ENCODE measurements at places on chromosomes 12 and 14.

- DNase-seq = no peak
Measured at GRCh38 chr12:96879301-96879700, 27.8 kb upstream of the NEDD1 start.

GRCh38 chr14:105145381-105146180 lies 23.0 kb downstream of the JAG2 start:
- no peak for DNase-seq

DNA sequence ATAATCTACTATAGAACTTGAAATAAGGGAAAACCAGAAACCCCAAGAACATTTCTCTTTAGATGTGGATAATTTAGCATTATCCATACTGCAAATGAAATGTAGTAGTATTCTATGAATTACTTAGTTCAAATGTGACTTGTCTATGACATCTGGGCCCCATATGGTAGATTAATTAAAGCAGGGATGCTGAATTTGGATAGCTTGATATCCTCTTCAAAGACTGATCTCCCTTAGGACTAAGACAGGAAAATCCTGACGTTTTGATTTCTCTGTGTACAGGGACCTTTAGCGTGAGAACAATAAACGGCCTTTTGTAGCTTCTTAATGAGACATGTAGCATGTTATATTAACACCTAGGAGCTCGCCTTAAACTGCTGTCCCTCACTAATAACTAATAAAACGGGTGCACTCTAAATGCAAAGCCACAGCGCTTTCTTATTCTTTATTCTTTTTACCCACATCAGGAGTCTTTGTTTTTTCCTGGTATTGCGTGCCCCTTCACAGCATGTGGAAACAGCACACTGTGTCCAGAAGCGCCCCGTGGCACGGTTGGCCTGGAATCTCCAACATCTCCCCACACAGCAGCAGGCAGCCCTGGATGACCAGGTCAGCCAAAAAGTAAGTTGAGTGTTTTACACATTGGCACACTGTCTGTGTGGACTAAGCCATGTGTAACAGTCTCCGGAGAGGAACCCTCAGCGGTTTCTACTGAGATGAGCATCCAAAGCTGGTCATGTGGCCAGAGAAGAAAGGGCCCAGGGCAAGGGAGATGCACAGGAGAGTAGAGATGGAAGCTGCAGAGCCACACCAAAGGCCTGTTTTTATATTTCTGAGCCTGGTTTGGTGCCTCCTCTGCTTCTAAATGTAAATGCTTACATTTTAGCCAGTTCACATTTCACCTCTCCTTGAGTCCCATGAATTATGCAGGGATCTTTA lies 93.1 kb downstream of the SRGAP1 start:
- DNase-seq = no peak

GRCh38 chr12:12654691-12655460 lies 41.1 kb downstream of the GPR19 start:
- DNase-seq = no peak

GRCh38 chr12:2924019-2924418 lies 33.3 kb downstream of the TULP3 start:
- DNase-seq = no peak

- DNase-seq = no peak
Measured at GRCh38 chr12:10293570-10294227, 14.0 kb upstream of the KLRD1 start.

- DNase-seq = peak; percentile 61
Measured at GRCh38 chr14:55438066-55438683, 2.2 kb downstream of the TBPL2 start.

DNA sequence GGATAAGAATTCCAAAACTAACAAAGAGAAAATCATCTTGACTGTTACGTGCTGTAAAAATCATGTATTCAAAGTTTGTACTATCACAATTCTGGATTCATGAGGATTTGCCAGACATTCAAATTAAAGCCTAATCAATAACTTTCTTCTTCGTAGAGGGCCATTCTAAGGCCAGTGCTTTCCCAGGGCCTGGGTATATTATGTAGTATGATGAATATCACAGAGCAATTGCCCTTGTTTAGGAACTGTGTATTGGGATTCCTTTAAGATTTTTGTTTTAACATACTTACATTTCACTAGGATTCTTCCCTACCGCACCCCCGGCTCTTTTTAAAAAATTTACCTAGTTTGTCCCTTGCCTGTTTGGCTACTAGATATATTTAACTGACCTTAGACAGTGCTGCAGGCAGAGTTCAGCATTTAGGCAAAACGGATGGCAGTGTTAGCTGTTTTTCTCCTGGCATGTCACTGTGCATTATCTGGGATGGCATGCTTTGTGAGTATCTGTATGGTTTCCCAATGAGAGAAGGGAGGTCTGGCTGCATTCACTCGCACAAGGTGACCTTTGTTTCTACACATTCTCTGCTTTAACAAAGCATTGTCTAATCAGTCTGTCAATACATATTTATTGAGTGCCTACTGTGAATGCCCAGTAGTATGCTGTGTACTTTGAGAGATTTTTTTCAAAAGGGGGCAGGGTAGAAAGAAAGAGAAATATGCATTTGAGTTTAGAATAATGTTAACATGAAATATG lies 63.3 kb downstream of the ERC1 start:
- no peak for DNase-seq

GRCh38 chr14:42229976-42230375 lies 623.3 kb downstream of the LRFN5 start:
- no peak for DNase-seq

GRCh38 chr12:123229051-123229450 lies 3.9 kb downstream of the MPHOSPH9 start:
- DNase-seq = no peak

DNA sequence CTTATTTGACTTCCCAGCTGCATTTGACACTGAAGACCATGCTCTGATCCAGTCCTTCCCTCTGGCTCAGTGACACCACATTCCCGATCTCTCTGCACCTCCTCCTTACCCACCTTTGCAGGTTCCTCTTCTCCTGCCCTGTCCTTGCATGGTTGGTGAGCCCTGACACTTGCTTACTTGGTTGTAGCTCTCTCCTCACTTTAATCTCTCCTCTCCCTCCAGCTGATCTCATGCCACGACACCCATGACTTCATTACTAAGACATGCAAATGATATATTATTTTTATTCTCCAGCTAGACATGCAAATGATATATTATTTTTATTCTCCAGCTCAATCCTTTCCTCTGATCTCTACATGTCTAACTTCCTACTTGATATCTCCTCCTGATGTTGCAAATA lies at the start of gene SERPINA9:
TSS of gene SERPINA9 (minus strand) at position 175 of the 400 bp plus-strand sequence. CDS start 6,357 bp downstream, outside the sequence.
- no peak for DNase-seq

DNA sequence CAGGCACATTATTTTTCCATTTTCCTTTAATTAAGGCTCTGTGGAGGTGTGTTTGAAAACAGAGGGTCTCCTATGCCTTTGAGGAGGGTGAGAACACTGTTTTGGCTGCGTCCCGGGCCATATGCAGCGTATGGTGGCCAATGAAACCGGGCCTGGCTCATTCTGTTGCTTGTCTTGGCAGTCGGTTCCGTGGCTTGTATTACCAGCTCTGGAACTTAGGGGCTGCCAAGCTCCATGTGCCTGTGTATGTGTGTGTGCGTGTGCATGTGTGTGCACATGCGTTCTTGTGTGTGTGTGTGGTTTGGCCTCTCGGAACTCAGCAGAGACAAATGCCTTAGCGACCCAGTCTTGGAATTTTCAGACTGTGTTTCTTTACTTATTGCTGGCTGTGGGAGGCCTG lies 2.7 kb downstream of the JDP2 start:
- no peak for DNase-seq

DNA sequence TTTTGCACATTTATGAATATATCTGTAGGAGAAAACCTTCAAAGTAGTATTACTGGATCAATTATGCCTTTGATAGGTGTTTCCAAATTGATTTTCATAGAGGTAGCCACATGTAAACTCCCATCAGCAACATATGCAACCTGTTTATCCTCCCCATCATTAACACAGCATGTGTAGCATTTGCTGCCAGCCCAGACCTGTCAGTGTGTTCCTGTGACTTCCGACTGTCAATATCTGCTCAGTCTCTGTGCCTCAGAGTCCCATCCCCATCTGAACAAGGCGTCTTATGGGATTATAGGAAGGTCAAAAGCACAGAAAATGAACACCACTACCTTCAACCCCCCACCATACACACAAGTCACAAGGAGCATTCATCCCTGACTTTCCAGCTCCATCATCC lies 9.5 kb upstream of the CAPRIN2 start:
- DNase-seq = peak; percentile 90

DNA sequence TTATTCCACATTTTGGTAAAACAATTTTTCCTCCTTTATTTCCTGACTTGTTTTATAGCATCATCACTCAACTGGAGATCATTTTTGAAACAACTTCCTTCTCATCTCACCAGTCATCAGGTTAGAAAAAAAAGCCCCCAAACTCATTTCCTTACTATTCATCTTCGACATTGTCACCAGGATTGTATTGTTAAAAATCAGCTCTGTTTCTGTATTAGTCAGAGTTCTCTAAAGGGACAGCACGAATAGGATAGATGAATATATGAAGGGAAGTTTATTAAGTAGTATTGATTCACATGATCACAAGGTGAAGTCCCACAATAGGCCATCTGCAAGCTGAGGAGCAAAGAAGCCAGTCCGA lies 392.6 kb downstream of the FUT8 start:
- DNase-seq = no peak

DNA sequence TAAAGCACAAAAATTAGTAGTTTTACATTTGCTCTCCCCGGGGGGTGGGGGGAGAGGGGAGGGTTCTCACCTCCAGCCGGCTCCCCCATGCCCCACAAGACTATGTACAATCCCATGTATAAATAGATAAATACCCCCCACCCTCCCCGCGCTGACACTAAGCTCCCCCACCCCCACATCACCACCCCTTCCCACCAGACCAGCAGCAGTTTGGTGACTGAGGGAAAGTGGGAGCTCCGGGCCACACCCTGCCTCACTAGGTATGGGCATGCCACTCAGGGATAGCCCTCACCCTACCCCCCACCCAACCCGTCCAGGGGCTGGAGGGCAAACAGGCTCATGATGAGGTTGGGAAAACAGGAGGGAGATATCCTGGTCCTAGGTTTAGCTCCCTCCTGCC lies 1.9 kb upstream of the PRKAG1 start:
- no peak for DNase-seq

- DNase-seq = no peak
Measured at GRCh38 chr12:109250523-109250922, 58.6 kb downstream of the FOXN4 start.

DNA sequence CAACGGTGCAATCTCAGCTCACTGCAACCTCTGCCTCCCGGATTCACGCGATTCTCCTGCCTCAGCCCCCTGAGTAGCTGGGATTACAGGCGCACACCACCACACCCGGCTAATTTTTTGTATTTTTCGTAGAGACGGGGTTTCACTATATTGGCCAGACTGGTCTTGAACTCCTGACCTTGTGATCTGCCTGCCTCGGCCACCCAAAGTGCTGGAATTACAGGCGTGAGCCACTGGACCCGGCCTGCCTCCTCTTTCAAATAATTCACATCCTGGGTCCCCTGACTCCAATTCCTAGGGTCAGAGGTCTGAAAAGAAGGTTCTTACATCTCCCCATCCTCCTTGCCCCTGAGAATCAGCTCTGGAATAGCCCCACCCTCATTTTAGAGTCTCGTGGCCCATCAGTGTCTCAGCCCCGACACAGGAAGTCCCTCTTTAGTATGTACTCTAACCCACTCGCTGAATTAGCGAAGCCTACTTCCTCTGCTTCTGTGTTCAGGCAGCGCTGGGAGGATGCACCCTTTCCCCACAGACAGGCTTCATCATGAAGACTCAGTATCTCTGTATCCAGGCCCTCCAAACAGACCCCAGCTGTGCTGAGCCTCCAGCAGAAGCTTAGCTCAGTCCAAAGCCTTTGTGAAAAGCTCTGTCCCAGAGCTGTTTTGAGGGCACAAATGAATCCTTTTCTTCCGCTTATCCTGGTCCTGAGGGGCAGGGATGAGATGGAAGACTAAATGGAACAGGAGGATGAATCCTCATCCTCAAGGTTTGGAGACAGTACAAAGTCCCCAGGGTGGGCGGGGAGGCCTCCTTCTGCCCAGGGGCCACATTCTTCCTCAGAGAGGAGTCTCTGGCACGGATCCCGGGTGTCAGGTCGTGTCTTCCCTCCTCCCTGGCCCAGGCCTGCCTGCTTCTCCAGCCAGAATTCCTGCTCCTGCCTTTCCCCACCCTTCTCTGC lies 3.5 kb downstream of the LPAR5 start:
- DNase-seq = no peak
